ENCODE measurements at places on chromosomes 12 and 14. TPM values are rescaled to one million over a fixed set of nuclear protein-coding genes. Genes with fewer than 3 reads are reported as not detected.

DNA sequence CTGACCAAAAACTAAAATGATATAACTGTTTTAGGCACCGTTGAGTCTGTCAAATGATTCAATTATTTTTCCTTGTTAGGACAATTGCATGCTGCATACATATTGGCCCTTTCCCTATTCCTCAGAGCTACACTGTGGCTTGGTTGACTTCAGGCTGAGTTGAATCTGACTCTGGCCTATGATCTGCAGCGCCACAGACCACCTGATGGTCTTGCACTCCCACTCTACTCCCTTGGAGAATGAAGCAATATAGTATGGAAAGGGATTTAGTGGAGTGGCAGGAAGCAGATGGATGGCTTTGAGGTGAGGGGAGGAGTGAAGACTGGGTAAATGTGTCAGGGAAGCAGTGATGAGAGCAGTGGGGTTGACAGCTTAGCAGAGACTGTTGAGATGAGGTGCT, 579.0 kb upstream of the STXBP6 start:
- H3K4me1 ChIP-seq: no peaks in the 10 kb centered on the region
- H3K27ac ChIP-seq: no peak overlapping the region
- no peak for DNase-seq
- no peaks in the 10 kb centered on the region for H3K27me3 ChIP-seq

DNA sequence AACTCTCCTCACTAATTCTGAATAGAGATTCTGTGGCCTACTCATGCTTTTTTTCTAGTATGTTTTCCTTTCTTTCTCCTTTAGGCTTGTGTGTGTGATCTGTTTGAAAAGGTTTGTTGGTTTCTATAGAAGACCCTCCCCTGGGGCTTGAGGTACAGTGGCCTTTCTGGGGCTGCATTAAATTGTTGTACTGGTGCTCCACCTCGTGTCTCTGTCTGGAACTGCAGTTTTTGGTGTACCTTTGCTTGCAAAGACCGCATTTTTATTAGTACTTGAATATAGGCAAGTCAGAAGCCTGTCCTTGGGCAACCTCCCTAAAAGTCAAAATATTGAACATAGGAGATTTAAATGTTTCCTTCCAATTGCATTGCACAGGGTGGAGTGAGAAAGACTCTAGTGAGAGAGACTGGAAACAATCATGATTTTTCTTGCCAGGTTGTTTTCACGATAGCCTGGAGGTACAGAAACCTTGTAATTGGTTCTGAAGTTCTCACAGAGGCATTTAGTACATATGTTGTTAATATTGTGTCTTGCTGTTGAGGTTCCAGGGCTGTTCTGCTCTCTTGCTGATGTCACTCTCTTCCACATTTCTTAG, 39.0 kb downstream of the SLCO1B1 start:
- no peak for DNase-seq
- no peaks in the 10 kb centered on the region for H3K4me1 ChIP-seq
- H3K36me3 ChIP-seq: no peaks in the 10 kb centered on the region
- H3K27ac ChIP-seq: no peak overlapping the region
- H3K27me3 ChIP-seq: no peaks in the 10 kb centered on the region

DNA sequence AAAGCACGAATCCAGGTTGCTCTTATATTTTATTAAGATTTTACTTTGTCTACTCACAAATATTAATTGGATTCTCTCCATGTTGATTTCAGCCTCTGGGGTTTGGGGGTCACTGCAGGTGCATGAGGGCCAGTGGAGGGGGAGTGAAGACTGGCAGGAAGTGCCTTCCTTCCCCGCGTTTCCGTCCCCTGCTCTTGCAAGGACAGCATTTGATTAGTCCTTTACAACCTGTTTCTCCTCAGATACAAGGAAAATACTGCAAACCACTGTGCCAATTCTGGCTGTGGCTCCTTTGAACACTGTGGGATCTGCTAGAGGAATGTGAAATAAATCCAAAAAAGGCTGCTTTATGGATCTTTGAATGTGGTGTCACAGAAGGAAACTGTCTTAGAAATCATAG, 291.8 kb downstream of the ETNK1 start:
- no peaks in the 10 kb centered on the region for H3K36me3 ChIP-seq
- H3K27ac ChIP-seq: no peak overlapping the region
- DNase-seq: no peak
- no peak overlapping the region for H3K4me3 ChIP-seq

DNA sequence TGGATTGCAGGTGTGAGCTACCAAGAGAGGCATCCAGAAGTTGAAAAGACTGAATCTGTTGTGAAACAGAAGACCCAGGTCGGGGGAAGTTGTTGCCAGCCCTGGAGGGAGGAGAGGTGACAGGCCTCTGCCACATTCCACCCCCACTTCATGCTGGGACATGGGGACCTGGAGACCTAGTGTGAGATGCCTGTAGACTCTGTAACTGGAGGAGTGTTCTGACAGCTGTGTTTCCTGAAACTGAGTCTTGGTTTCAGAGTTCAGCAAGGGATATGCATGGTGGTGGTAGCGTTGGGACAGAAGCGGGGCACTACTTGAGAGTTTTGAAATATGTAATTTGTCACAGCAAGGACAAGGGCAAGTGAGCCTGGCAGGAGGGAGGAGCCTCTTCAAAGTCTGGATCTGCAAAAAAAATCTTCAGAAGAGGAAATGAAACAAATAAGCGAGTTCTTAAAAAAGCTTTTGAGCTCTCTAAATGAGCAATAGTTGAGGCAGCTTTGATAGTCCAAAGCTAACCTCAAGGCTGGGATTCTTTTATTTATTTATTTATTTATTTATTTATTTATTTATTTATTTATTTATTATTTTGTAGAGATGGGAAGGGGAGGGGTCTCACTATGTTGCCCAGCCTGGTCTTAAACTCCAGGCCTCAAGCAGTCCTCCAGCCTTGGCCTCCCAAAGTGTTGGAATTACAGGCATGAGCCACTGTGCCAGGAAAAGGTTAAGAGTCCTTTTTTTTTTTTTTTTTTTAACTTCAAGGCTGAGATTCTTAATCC, 58.9 kb upstream of the EEA1 start:
- H3K27me3 ChIP-seq: no peaks in the 10 kb centered on the region
- no peaks in the 10 kb centered on the region for H3K36me3 ChIP-seq
- no peak overlapping the region for H3K4me3 ChIP-seq
- no peak overlapping the region for H3K27ac ChIP-seq
- DNase-seq: no peak
- peaks cover 8% of the 10 kb centered on the region for H3K4me1 ChIP-seq

DNA sequence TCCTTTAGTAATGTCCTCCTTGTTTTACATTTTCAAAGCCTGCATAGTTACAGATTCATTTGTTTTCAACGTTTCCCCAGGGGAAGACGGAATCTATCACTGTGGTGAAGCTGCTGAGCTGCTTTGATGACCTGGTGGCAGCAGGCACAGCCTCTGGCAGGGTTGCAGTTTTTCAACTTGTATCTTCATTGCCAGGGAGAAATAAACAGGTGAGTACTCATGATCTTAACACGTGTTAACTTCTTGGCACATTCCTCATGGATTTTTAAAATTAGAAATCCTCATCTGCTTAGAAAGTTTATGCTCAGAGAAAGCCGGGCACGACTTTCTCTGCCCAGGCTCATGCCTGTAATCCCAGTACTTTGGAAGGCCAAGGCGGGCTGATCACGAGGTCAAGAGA, 44.5 kb downstream of the TECPR2 start:
- no peaks in the 10 kb centered on the region for H3K27me3 ChIP-seq
- DNase-seq: no peak
- H3K4me3 ChIP-seq: no peak overlapping the region
- no peak overlapping the region for H3K27ac ChIP-seq
- H3K36me3 ChIP-seq: no peaks in the 10 kb centered on the region

- H3K4me1 ChIP-seq: no peaks in the 10 kb centered on the region
- DNase-seq: no peak
- H3K36me3 ChIP-seq: no peaks in the 10 kb centered on the region
- H3K27me3 ChIP-seq: no peaks in the 10 kb centered on the region
- no peak overlapping the region for H3K27ac ChIP-seq
Observed at GRCh38 chr12:109753054-109753401, 39.4 kb downstream of the FAM222A start.

DNA sequence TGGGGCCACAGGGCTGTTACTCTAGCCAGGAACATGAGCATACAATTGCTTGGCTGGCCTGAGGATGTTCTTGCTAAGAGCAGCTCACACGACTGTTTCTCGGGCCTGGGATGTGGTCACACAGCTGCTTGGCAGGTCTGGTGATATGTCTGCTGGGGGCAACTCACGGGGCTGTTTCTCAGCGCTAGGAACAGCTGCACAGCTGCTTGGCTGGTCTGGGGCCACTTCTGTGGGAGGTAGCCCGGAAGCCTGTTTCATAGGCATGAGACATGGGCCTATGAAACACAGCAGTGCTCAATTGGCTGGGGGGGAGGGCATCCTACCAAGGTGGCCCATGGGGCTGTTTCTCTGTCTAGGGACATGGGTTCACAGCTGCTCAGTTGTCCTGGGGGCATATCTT, 73.4 kb upstream of the DDHD1 start:
- no peak overlapping the region for H3K4me3 ChIP-seq
- no peak overlapping the region for H3K27ac ChIP-seq
- H3K27me3 ChIP-seq: no peaks in the 10 kb centered on the region
- no peak for DNase-seq

SIX1 gene
- not detected for total RNA-seq

OLR1 gene
- not detected for total RNA-seq

NOXRED1 gene
- total RNA-seq: 0.48 TPM

NINJ2 gene
- 11.0 TPM for total RNA-seq

PSMB5 gene
- 19.2 TPM for total RNA-seq

PIK3C2G gene
- total RNA-seq: not detected
